Kidney (tissue), 22 donors: ENCODE measurements at places on chromosomes 13 and 19.

GRCh38 chr19:15641901-15642491 lies 1.3 kb downstream of the CYP4F3 start:
- no peaks in the 10 kb centered on the region for H3K36me3 ChIP-seq
- no peak for DNase-seq
- H3K4me3 ChIP-seq, result peak overlapping the region; percentile 74
- H3K27me3 ChIP-seq, result no peaks in the 10 kb centered on the region
- H3K27ac ChIP-seq, result peak overlapping the region; percentile 33

DNA sequence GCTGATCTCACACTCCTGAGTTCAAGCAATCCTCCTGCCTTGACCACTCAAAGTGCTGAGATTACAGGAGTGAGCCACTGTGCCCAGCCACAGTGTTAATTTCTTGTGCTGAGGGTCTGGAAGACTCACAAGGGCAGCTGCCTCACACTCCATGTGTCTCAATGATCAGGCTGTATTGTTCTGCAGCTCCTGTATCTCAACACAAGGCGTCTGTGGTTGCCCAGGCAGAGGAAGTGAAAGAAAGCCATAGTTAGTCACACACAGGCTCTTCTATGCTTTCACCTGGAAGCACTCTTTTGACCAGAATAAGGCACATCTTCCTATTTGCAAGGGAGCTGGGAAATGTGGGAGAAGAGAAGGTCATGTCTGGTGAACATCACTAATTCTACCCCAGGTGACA lies 107.3 kb upstream of the ZNF507 start:
- no peaks in the 10 kb centered on the region for H3K36me3 ChIP-seq
- H3K4me3 ChIP-seq, result no peak overlapping the region
- H3K4me1 ChIP-seq, result no peaks in the 10 kb centered on the region
- no peak overlapping the region for H3K27ac ChIP-seq

GRCh38 chr19:30666301-30666803 lies 294.2 kb downstream of the ZNF536 start:
- H3K27me3 ChIP-seq, result no peaks in the 10 kb centered on the region
- H3K36me3 ChIP-seq, result no peaks in the 10 kb centered on the region
- no peak overlapping the region for H3K27ac ChIP-seq
- no peaks in the 10 kb centered on the region for H3K4me1 ChIP-seq

DNA sequence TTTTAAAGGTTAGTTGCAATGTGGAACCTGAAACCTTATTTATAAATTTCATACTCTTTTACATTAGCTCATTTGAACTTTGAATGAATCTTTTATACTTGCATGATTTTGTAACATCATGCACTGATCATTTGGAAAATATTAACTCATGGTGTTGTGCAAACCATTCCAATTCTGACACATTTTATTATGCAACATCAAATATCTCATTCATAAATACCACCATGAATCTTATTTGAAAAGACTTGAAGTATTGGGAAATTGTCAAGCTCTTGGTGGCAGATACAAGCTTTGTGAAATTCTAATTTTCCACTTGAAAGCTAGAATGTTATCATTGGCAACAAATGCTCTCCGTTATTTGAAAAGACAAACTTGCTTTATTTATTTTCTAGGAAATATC lies 379.9 kb upstream of the PCDH20 start:
- no peaks in the 10 kb centered on the region for H3K36me3 ChIP-seq
- H3K4me3 ChIP-seq, result no peak overlapping the region
- H3K4me1 ChIP-seq, result no peaks in the 10 kb centered on the region
- no peak for DNase-seq
- no peaks in the 10 kb centered on the region for H3K27me3 ChIP-seq

- H3K27ac ChIP-seq, result peak within 1 kb of the TSS; percentile 93
- peak within 1 kb of the TSS; percentile 69 for H3K4me3 ChIP-seq
- H3K27me3 ChIP-seq, result no peaks in the 10 kb centered on the region
These were observed at the start of gene PHF11 for GRCh38 chr13:49495783-49496762. TSS of gene PHF11 (plus strand) at chr13:49495953. CDS start at chr13:49496002, 49 bp downstream.

DNA sequence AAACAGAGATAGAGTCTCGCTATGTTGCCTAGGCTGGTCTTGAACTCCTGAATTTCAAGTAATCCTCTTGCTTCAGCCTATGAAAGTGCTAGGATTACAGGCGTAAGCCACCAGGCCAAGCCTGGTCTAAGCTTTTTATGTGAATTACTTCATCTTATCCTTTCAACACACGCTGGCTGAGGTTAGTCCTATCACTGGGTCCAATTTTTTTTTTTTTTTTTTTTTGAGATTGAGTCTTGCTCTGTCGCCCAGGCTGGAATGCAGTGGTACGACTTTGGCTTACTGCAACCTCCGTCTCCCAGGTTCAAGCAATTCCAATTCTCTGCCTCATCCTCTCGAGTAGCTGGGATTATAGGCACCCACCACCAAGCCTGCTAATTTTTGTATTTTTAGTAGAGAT lies 10.4 kb downstream of the MYO1F start:
- H3K36me3 ChIP-seq, result no peaks in the 10 kb centered on the region
- no peak for DNase-seq
- H3K27ac ChIP-seq, result no peak overlapping the region
- H3K27me3 ChIP-seq, result no peaks in the 10 kb centered on the region
- no peaks in the 10 kb centered on the region for H3K4me1 ChIP-seq

DNA sequence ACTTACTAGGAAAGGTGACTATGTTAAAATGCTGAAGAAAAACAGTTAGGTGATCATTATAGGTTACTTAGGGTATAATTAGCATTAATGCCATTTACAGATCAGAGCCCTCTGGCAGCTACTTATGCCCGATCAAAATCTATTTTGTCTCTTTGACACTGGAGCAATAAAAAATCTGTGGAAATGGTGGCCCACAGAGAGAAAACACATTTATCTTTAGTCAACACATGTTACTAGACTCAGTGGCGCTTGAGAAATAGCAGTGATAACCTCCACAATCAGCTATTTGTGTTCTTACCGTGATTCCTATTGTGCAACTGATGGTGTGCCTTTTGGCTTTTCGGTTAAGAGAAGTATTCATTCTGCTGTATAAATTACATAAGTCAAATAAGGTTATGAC lies 1519.6 kb downstream of the PCDH9 start:
- H3K4me1 ChIP-seq, result no peaks in the 10 kb centered on the region
- DNase-seq, result no peak
- H3K36me3 ChIP-seq, result no peaks in the 10 kb centered on the region
- no peak overlapping the region for H3K4me3 ChIP-seq

- no peak for DNase-seq
- H3K36me3 ChIP-seq, result no peaks in the 10 kb centered on the region
- no peak overlapping the region for H3K27ac ChIP-seq
- H3K4me3 ChIP-seq, result no peak overlapping the region
These were observed 717.3 kb downstream of the DACH1 start for GRCh38 chr13:71149498-71150363.

DNA sequence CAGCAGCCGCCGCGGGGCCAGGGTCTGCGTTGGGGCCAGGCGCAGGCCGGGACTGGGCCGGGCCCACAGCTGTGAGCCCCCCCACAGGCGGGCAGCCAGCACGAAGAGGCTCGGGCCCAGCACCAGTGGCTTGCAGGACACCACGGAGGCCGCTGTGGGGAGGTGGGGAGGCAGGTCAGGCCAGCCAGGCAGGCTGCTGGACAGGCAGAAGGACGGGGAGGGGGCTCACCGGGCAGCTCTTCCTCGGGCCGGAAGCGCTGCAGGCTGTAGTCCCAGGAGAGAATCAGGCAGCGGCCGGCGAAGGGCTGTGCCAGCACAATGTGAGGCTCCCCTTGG lies 8.3 kb downstream of the LGI4 start:
- peaks cover 9% of the 10 kb centered on the region for H3K4me1 ChIP-seq
- no peaks in the 10 kb centered on the region for H3K36me3 ChIP-seq
- H3K27me3 ChIP-seq, result no peaks in the 10 kb centered on the region
- no peak overlapping the region for H3K4me3 ChIP-seq
- DNase-seq, result no peak
- no peak overlapping the region for H3K27ac ChIP-seq

- DNase-seq, result no peak
- H3K36me3 ChIP-seq, result no peaks in the 10 kb centered on the region
- no peak overlapping the region for H3K4me3 ChIP-seq
- H3K4me1 ChIP-seq, result no peaks in the 10 kb centered on the region
- no peaks in the 10 kb centered on the region for H3K27me3 ChIP-seq
- H3K27ac ChIP-seq, result no peak overlapping the region
These were observed 15.6 kb upstream of the RNASEH2B start for GRCh38 chr13:50894012-50894411.
